Activated CD4-positive, alpha-beta T cell treated with anti-CD3 and anti-CD28 coated beads, Interleukin-2, amount 10 ng/mL, durations not matched to agents 7 days and 5 days (primary cell): ENCODE measurements at places on chromosomes 16 and 17. TPM values are rescaled to one million over a fixed set of nuclear protein-coding genes. Genes with fewer than 3 reads are reported as not detected.
A peak's percentile ranks its signal among the peaks of the same experiment; 100 is the strongest.

- H3K27me3 ChIP-seq = peaks cover 3% of the 10 kb centered on the region
- H3K4me3 ChIP-seq = no peak overlapping the region
Measured at GRCh38 chr17:6047966-6048365, 22.2 kb upstream of the WSCD1 start.

GRCh38 chr17:76145231-76146052 lies 4.4 kb upstream of the FOXJ1 start:
- H3K27ac ChIP-seq = peak overlapping the region; percentile 94
- DNase-seq = peak; percentile 64
- H3K4me1 ChIP-seq = peaks cover 71% of the 10 kb centered on the region
- H3K36me3 ChIP-seq = peaks cover 49% of the 10 kb centered on the region
- H3K4me3 ChIP-seq = peak overlapping the region; percentile 30
- H3K27me3 ChIP-seq = peaks cover 5% of the 10 kb centered on the region

- H3K4me1 ChIP-seq = no peaks in the 10 kb centered on the region
- H3K4me3 ChIP-seq = no peak overlapping the region
- no peak for DNase-seq
- no peak overlapping the region for H3K27ac ChIP-seq
- H3K27me3 ChIP-seq = no peaks in the 10 kb centered on the region
- H3K36me3 ChIP-seq = no peaks in the 10 kb centered on the region
Measured at GRCh38 chr16:87218281-87219055, 98.7 kb downstream of the C16orf95 start.

DNA sequence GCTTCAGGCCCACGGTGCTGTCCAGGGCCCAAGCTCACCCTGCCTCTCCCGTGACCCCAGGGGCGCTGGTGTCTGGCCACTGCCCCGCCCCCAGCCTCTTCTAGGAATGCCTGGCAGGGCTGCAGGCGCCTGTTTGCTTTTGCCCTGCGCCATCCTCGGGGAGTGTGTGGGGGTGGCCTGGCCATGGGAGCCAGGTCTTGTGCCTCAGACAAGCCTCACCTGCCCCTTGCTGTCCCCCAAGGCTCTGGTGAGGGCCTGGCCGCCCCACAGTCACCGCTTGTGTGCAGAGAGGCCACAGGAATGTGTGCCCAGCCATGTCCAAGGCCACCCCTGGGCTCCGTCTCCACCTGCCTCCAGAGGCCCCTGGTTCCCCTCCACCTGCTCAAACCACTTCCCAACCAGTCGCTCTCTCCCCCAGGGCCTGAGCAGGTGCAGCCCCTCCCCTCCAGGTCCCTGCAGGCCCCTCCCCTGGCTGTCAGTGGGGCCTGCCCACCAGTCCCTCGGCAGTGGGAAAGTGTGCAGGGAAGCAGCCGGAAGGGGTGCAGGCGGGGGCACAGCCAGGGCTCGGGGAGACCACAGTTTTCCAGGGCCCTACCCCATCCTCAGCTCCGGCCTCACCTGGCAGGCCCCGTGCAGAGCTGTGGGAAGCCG lies 841 bp upstream of the IGFALS start:
- no peak overlapping the region for H3K4me3 ChIP-seq
- H3K27me3 ChIP-seq = no peaks in the 10 kb centered on the region
- DNase-seq = no peak
- peaks cover 12% of the 10 kb centered on the region for H3K36me3 ChIP-seq
- H3K27ac ChIP-seq = no peak overlapping the region

DNA sequence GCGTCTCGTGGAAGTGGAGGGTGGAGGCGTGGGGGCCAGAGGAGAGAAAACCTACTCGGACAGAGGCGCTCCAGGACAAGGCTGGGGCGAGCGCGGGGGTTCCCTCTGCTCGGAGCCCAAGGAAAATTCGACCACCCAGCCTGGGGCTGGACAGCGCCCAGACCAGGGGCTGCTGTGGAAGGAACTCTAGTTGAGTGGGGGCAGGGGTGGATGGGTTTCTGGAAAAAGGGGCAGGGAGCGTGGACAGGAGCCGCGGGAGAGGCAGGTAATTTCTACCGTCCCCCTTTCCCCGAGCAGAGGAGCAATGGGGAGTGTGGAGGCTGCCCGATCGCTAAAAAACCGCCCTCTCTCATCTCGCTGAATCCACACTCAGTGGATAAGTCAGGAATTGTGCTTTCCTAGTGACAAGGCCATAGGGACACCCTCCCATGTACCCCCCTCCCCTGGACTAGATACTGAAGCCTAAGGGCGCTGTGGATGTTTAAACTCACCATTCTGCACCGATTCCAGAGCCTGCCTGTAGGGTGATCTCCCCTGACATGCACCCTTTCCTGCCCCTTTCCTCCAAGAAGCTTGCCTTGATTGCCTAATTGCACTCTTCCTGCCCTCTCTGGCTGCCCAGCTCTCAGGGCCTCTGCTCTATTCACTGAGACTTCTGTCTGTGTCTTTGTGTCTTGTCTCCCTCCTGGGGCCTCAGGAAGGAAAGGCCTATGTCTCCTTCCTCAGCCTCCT lies 90.7 kb upstream of the TMEM97 start:
- no peak for DNase-seq
- H3K4me3 ChIP-seq = peak overlapping the region; percentile 59
- no peak overlapping the region for H3K27ac ChIP-seq
- peaks cover 19% of the 10 kb centered on the region for H3K4me1 ChIP-seq
- peaks cover 48% of the 10 kb centered on the region for H3K27me3 ChIP-seq

DNA sequence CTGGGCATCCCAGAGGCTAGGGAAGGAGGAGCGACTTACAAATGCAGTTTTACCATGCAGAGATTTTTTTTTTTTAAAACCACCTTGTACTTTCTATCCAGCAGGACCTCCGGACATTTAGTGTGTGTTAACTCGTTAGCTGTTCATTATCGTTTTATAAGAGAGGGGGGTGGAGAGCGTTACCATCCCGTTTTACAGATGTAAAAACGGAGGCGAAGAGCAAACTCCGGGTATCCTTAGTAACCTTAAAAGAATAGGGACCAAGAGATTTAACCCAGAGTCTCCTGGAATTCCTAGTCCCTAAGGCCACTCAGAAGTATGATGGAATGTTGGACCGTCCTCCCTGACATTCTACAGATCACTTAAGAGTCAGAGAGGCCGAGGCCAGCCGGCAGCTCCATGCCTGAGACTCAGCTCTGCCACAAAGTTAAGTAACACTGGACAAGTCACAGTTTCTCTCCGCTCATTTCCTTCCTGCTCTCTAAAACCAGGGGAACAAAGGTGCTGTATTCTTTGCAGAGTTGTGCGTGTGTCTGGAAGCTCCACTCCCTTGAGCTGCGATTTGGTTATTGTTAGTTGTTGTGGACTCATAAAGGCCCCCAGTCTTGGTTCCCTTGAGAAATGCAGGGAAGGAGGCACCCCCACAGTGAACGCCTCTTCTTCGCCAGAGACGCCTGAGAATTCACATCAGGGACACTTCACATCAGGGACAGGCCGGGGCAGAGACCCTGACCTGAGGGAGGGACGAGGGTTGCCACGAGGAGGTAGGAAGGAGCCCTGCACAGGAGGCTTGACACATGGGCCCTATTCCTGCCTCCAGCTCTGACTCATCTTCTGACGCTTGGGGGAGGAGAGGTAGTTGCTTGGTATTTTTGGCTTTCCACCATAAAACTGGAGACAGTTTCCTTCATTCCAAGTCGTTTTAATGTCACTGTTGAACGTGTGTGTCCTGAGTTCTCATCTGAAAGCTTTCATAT lies 1.2 kb downstream of the DUSP14 start:
- H3K4me3 ChIP-seq = peak overlapping the region; percentile 86
- no peaks in the 10 kb centered on the region for H3K27me3 ChIP-seq
- peaks cover 2% of the 10 kb centered on the region for H3K36me3 ChIP-seq

- H3K27ac ChIP-seq = no peak overlapping the region
- DNase-seq = no peak
- no peaks in the 10 kb centered on the region for H3K36me3 ChIP-seq
- H3K4me1 ChIP-seq = peaks cover 41% of the 10 kb centered on the region
- H3K27me3 ChIP-seq = peaks cover 11% of the 10 kb centered on the region
Measured at GRCh38 chr16:56679818-56680217, 2.5 kb upstream of the MT1X start.

DNA sequence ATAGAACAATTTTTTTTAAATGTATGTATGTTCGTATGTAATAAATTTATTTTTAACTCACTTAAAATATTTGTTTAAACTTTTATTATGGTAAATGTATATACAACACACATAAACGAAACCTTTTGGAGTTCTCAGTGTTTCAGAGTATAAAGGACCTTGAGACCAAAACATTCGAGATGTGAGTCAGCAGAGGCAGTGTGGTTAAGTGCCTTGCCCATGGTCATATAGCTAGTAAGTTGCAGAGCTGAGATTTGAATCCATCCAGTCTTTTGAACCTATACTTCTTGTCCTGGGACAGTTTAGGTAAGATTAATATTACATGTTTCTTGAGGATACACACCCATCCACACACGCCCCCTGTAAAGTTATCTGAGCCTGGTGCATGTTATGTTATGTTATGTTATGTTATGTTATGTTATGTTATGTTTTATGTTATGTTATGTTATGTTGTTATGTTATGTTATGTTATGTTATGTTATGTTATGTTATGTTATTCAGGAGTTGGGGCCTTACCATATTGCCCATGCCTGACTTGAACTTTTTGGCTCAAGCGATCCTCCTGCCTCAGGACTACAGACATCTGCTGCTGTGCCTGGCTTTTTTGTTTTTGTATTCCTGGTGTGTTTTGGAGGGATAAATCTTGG lies 41.8 kb downstream of the TNRC6A start:
- no peaks in the 10 kb centered on the region for H3K27me3 ChIP-seq
- no peak overlapping the region for H3K4me3 ChIP-seq
- H3K4me1 ChIP-seq = peaks cover 14% of the 10 kb centered on the region
- peaks cover 24% of the 10 kb centered on the region for H3K36me3 ChIP-seq
- H3K27ac ChIP-seq = no peak overlapping the region

ESRP2 gene
- total RNA-seq = 0.08 TPM

GRCh38 chr16:85149776-85150175 lies 37.5 kb upstream of the CIBAR2 start:
- no peaks in the 10 kb centered on the region for H3K36me3 ChIP-seq
- H3K27ac ChIP-seq = peak overlapping the region; percentile 1
- no peak overlapping the region for H3K4me3 ChIP-seq
- no peaks in the 10 kb centered on the region for H3K4me1 ChIP-seq
- no peak for DNase-seq

- H3K36me3 ChIP-seq = no peaks in the 10 kb centered on the region
- H3K27ac ChIP-seq = no peak overlapping the region
- H3K4me3 ChIP-seq = no peak overlapping the region
- H3K27me3 ChIP-seq = peaks cover 21% of the 10 kb centered on the region
Measured at GRCh38 chr16:48156790-48157209, 1.0 kb upstream of the ABCC12 start.

DNA sequence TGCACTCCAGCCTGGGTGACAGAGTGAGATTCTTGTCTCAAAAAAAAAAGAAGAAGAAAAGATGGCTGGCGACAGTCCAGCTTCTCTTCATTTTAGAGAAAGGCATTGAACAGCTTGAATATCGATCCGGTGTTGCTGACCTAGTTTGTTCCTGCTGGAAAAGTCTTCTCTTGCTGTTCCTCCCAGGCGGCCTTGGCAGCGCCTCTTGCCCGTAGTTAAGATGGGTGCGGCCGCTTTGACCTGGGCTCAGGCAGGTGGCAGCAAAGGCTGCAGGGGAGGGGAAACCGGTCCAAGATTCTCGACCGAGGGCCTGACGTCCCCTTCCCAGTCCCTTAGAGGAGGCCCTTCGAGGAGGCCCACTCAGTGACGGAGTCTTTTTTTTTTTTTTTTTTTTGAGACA lies 3.8 kb upstream of the ZNF764 start:
- no peak for DNase-seq
- H3K4me3 ChIP-seq = peak overlapping the region; percentile 76
- peak overlapping the region; percentile 91 for H3K27ac ChIP-seq
- H3K4me1 ChIP-seq = peaks cover 35% of the 10 kb centered on the region
- no peaks in the 10 kb centered on the region for H3K36me3 ChIP-seq

DNA sequence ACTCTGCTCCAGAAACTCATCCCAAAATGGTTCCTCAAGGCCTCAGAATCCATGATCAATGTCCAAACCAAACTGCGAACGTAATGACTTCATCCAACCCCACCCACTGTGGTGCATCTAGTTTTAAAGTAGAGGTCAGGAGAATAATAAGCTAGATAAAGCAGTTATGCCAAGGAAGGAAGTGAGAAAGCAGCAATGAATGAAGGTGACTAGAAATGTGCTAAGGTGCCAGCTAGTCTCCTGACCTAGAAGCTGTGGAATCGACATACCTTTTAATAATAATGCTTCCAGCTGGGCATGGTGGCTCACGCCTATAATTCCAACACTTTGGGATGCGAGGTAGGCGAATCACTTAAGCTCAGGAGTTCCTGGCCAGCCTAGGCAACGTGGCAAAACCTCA lies 99.2 kb downstream of the SMG6 start:
- no peaks in the 10 kb centered on the region for H3K27me3 ChIP-seq
- H3K36me3 ChIP-seq = peaks cover 27% of the 10 kb centered on the region
- no peak overlapping the region for H3K4me3 ChIP-seq
- H3K27ac ChIP-seq = no peak overlapping the region

DNA sequence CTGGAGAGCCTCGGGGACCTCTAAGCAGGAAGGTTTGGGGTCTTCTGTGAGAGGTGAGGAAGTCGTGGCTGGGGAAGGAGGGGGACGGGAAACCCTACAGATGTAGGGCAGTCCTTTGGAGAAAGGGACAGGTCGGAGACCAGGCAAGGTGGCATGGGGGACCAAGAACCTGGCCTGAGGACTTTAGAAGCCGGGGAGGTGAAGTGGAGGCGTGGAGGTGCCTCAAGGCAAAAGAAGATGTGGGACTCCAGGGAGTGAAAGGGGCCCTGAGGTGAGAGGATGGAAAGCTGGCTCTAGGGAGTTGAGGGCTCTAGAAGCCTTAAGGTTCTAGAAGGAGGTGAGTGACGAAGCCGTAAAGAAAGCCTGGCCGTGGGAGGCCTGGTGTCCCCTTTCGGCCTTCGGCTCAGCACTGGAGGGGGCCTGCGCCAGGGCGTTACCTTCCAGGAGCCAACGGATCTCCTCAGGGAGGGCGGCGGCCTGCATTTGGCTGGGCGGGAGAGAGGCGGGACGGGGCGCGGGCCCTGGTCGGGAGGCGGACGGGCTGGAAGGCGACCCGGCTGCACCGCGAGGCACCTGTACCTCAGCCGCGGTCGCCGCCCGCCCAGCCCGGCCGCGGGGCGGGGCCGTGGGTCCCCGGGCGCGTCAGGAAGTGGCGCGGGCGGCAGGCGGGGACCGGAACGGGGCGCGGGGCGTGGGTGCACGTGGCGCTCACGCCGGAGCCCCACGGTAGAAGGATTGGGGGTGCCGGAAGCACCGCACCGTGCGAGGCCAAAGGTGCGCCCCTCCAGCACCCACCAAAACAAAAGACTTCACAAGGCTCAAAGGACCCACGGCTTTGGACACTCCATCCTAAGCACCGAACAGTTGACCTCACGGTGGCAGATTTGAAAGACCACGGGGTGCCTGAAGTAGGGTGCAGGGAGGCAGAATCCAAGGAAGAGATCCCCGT lies at the start of gene SKAP1:
SKAP1 (minus strand) TSS at position 577 of the 949 bp plus-strand sequence.
- H3K36me3 ChIP-seq = peaks cover 44% of the 10 kb centered on the region
- H3K27me3 ChIP-seq = no peaks in the 10 kb centered on the region
- DNase-seq = peak; percentile 65

- H3K27me3 ChIP-seq = peaks cover 2% of the 10 kb centered on the region
- peak overlapping the region; percentile 98 for H3K27ac ChIP-seq
- peak overlapping the region; percentile 89 for H3K4me3 ChIP-seq
- DNase-seq = peak; percentile 79
Measured at GRCh38 chr17:75778861-75779249, 5.8 kb upstream of the UNK start.

- DNase-seq = no peak
- no peak overlapping the region for H3K4me3 ChIP-seq
- H3K4me1 ChIP-seq = peaks cover 11% of the 10 kb centered on the region
- no peaks in the 10 kb centered on the region for H3K27me3 ChIP-seq
- no peak overlapping the region for H3K27ac ChIP-seq
Measured at GRCh38 chr17:57626520-57627210, 118.4 kb downstream of the CCDC182 start.

- H3K4me1 ChIP-seq = peaks cover 10% of the 10 kb centered on the region
- peaks cover 8% of the 10 kb centered on the region for H3K36me3 ChIP-seq
- H3K27ac ChIP-seq = no peak overlapping the region
- H3K27me3 ChIP-seq = peaks cover 5% of the 10 kb centered on the region
- DNase-seq = no peak
Measured at GRCh38 chr16:8966817-8967131, 3.1 kb upstream of the USP7 start.
